Stimulated activated effector memory CD8-positive, alpha-beta T cell treated with anti-CD3 and anti-CD28 coated beads, Interleukin-12 subunit alpha, Interleukin-12 subunit beta, amount 100 ng/mL, for 72 hours (primary cell): ENCODE measurements at places on chromosomes 7 and 10.
A peak's percentile ranks its signal among the peaks of the same experiment; 100 is the strongest.

GRCh38 chr7:151095123-151095797 lies 9.0 kb downstream of the AGAP3 start:
- DNase-seq = no peak

GRCh38 chr10:70956029-70956759 lies 67.8 kb upstream of the PCBD1 start:
- DNase-seq = no peak

GRCh38 chr7:113373863-113374262 lies 255.5 kb upstream of the SMIM30 start:
- no peak for DNase-seq

- no peak for DNase-seq
Measured at GRCh38 chr10:42976351-42977031, 100.4 kb upstream of the RET start.

DNA sequence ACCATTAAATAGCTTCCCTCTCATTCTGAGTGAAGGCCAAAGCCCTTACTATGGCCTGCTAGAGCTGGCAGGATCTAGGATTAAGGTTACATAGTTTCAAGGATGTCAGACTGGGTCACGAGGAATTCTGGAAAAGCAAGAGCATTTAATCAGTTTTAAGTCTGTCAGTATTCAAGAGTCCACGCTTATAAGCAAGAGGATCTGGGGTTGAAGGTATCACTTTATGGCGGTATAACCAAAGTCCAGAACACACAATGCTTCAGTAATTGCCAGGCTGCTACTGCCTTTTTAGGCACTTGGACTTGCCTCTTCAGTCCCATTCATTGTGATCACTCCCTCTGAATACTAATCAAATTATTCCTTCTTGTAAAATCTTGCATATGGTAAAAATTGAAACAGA lies 101.0 kb downstream of the HBP1 start:
- no peak for DNase-seq

DNA sequence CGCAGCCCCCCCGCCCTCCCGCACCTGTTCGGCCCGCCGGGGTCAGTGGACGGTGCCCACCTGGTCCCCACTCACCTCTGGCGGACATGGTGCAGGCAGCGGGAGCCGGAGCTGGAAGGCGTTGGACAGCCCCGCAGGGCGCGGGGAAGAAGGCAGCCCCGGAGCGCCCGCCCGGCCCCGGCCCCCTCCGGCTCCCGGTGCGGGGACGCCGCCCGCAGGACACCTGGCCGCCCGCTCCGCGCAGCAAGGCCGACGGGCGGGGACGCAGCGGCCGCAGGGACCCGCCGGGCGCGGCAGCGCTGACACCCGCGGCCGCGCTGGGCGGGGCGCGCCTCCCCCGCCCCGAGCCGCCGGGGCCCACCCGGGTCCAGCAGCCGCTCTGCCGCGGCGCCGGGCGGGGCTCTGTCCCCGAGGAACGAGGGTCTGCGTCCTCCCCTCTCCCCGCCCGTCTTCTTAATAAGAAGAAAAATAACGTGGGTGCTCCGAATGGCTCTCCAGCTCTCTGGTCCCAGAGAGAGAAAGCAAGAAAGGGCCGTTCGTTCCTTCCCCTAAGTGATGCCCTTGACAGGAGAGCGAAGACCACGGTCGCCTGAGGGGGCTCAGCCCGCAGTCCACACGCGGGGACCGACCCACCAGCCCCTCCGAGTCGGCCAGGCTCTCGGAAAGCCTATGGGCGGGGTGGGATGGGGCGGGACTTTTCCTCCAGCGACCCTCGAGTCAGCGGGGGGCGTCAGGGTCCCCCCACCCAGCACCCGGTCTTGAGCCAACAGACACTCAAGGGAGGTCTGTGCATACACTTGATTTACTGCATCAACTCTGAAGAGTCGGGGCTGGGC lies 53.4 kb upstream of the FHIP2A start:
- DNase-seq = no peak

DNA sequence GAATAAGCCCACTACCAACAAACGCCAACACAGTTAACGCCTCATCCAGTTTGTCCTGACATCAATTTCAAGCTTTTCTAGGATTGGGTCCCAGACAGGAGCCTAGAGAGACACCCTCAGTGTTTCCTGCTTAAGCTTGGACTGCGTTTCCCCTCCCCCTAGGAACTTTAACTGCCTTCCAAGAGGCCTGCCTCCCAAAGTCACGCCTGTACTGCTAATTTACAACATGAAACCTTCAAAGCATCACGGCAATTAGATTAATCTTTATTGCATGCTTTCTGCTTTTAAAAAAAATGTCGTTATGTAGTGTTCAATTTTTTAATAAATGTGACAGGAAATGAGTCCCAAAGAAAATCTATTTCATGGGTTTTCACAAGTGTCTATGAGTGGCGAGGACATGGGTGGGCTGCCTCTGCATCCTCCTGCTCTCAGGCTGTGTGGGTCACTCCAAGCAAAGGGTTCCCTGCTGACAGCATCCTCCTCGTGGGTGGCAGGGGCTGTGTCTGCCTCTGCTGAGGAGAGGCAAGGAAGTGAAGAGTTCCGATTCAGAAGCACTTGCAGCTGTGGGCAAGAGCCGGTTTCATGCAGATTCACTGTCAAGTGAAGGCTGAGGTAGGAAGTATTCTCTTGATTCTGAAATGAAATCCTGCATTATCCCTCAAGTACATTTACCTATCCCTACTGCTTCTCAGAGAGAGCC lies 193.0 kb upstream of the KMT2E start:
- DNase-seq = no peak

DNA sequence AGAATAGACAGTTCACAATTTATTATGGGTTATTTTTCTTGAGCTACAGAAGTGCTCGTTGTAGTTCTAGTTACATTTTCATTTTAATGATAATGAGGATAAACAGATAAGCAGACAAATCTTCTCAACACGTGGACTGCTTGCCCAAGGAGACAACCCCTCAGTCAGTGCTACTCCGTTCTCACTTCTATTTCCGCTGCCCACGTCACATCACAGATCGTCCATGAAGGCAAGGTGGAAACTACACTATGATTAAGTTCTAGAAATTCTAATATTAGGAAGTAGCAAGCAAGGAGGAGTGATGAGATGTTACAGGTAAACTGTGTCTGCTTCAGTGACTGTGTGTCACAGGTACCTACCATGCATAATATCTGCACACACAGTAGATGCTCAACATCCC lies 210.5 kb downstream of the CHCHD3 start:
- no peak for DNase-seq

- DNase-seq = no peak
Measured at GRCh38 chr10:13961097-13961496, 369.6 kb downstream of the FRMD4A start.

GRCh38 chr10:103660364-103661197 lies 167.1 kb downstream of the NEURL1 start:
- peak; percentile 55 for DNase-seq

GRCh38 chr10:91745090-91745831 lies 53.0 kb upstream of the TNKS2 start:
- DNase-seq = no peak

DNA sequence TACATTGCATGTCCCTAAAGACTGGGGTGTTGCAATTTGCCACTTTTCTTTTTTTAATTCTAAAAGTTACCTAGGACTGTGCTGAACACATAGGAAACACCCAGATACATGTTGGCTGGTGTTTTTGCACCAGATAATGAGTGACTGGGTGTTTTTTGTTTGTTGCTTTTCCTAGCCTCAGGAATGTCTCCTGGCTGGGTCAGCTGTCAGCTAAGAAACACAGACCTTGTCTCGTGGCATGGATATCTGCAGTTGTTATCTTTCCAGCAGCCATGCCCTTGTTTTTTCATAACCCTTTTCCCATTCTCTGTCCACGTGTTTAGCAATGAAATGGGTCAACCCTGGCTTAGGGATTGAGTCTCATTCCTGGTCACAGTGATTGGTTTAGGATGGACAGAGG lies 433.9 kb upstream of the ZMIZ1 start:
- no peak for DNase-seq

DNA sequence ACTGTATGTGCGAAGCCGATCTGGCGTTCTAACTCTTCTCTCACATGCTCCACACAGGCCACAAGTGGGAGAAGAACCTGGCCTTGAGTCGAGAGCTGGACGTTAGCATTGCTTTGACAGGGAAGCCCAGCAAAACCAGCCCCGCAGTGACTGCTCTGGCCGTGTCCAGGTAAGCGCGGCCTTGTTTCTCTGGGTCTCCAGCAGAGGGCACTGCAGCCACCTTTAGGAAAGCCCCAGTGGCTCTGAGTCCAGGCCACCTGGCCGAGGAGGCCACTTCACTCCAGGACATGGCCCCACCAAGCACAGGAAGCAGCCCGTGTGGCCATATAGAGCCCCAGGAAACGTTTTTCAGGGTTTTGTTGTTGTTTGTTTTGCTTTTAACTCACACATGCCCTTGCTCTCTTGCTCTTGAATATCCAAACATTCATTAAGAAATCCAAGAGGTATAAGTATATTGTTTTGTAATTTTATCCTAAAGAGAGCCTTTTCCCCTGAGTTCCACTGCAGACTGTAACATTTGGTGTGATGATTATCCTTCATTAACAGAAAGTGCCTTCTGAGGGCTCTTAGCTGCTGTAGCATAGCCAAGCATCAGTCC lies 41.8 kb upstream of the LRRC18 start:
- peak; percentile 74 for DNase-seq

GRCh38 chr10:12539350-12540164 lies 190.2 kb downstream of the CAMK1D start:
- DNase-seq = no peak

DNA sequence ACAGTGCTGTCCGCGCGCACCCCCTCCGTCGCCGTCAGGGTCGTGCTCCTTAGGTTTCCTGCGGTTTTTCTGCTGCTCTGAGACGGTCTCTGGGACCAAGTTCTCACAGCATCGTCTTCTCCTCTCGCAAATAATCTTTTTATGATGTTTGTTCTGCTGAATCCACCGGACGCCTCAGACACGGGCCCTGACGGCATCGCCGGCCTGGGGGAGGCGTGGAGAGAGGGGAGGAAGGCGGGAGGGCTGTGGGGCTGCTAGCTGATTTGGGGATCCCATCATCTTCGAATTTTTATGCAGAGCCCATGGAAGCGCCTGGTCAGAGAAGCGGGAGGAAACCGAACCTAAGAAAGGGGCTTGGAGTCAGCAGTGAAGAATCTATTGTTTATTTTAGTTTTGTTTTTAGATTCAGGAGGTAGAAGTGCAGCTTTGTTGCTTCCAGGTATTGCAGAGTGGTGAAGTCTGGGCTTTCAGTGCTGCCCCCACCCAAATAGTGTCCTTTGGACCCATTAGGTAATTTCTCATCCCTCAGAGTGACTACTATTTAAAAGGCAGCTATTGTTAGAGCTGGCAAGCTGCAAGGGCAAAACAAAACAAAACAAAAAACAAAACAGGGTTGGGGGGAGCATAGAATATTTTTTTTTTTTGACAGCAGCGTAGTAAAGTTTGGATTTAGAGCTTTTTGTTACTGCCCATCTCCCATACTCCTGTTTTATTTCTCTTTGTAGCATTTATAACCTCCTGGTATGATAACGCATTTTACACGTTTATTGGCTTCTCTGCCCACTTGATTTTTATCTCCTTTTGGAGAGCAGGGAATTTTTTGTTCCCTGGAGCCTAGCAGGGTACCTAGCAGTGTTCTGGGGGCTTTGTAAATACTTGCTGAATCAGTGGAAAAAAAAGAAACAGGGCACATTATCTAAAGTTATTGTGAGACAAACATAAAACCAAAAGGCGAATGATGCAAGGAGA lies 92.6 kb downstream of the SPAG6 start:
- no peak for DNase-seq

GRCh38 chr7:6106140-6106904 lies 75.1 kb downstream of the ANKRD61 start:
- no peak for DNase-seq

DNA sequence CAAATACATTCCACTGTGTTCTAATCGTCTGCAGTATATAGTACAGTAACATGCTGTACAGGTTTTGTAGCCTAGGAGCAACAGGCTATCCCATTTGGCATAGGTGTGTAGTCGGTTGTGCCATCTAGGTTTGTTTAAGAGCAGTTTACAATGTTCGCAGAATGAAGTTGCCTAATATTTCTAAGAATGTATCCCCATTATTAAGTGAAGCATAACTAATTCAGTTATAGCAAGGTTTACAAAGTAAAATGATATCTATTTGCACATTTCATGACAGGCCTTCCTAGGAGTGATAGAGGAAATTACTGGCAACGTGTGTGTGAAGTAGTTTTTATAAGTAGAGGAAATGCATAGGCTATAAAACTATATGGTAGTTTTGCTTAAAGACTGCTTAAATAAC lies 4.0 kb downstream of the CREM start:
- DNase-seq = peak; percentile 44

DNA sequence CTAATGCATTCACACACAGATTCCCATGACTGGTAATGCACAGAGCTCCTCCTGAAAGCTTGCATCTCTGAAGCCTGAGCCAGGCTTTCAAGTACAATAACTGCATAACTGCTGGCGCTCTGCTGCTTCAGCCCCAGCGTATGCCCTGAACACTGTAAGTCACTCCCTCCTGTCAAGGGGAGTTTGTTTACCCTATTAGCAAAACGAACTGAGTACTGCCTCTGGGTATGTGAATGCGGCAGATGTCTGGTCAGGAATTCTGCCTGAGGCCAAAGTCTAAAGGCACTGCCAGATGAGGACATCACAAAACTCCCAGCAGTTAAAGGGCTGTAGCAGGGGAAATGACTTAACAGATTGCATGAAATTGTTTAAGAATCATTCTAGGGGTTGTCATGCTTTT lies 97.7 kb downstream of the NRCAM start:
- no peak for DNase-seq

GRCh38 chr10:7281429-7281828 lies 129.4 kb downstream of the SFMBT2 start:
- DNase-seq = no peak

GRCh38 chr7:24409431-24410024 lies 125.5 kb downstream of the NPY start:
- no peak for DNase-seq

GRCh38 chr7:133794479-133794878 lies 332.7 kb upstream of the LRGUK start:
- DNase-seq = no peak

DNA sequence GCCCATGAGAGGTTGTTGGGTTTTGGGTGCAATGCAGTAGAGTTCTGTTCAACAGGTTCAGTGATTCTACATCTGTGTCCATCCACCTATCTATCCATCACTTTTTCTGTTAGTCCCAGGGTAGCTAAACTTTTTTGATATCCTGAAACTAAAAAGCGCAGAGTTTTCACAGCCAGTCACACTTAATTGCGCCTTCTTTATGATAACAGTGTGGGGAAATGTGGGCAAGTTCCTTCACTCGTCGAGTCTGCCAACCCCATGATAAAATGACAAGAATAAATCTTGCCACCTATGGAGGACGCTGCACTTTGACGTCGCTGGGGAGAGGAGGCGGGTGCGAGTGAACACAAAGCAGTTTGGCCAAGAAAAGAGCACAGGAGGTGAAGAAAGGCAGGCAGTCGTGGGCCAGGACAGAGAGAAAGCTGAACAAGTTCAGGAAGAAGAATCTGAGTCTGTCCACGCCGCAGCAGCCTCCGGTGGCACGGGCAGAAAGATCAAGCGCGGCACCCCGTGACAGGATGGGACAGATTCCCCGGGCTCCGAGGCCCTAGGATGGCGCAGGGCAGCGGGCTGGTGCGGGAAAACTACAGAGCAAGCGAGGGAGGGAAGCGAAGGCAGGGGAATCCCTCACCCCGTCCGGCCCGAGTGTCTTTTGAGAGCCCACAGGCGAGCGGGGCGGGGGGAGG lies 9.2 kb downstream of the SP8 start:
- DNase-seq = no peak
